D341Med (cell line): ENCODE measurements at places on chromosomes 12 and 14.

DNA sequence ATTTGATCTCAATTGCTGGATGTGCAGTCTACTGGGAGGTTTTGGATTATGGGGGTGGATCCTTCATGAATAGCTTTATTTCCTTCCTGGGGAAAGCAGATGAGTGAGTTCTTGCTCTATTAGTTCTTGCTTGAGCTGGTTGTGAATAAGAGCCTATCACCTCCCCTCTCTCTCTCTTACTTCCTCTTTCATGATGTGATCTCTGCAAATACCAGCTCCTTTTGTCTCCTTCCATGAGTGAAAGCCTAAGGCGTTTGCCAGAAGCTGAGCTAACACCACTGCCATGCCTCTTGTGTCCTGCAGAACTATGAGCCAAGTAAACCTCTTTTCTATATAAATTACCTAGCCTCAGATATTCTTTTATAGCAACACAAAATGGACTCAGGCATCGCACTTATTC lies 302.7 kb downstream of the CCER1 start:
- no peak for DNase-seq

DNA sequence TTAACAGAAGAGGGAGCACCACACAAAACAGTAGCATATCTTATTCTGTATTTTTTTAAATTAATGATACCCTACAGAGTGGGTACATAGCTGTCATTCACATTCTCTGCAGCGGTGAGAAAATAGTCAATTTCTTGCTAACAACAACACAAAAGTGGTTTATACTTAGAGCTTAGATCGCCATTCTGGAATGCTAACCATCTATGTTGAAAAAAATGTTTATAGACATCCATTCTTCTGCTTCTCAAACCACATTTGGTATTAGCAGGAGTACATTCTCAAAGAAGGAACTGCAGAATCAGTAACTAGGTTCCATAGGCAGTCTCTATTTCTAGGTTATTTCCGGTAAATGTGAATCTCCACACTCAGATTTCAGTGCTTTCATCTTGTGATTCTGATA lies 185.9 kb downstream of the PPFIA2 start:
- no peak for DNase-seq

DNA sequence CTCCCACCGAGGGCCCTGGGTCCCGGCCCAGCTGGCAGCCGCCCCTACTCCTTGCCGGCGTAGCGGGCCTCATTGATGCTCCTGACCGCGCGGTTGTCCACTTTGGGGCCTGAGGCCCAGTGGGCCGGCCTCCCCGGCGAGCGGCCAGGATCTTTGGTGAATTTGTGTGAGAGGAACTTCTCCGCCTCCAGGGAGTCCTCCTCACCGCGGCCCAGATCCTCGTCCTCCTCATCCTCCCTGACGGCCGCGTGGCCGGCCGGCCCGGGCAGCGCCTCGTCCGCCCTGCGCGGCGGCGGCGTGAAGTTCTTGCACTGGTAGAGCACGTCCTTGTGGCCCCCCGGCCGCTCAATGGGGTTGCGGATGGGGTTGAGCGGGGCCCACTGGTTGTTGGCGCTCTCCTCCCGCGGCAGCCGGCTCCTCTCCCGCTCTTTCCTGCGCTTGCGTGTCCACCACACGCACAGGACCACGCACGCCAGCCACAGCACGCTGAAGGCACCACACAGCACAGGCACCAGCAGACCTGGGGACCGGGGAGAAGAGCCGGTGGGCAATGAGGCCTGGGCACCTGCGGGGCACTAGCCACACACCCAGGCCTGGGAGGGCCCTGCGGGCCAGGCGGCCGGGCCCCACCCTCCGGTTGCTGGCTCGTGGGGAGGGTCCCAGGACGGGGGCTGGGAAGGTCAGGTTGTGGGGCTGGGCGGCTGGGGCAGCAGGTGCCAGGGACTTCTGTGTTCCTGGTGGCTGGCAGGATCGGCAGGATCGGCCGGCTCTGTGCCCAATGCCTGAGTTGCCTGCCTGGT lies 25.7 kb downstream of the JAG2 start:
- no peak for DNase-seq

DNA sequence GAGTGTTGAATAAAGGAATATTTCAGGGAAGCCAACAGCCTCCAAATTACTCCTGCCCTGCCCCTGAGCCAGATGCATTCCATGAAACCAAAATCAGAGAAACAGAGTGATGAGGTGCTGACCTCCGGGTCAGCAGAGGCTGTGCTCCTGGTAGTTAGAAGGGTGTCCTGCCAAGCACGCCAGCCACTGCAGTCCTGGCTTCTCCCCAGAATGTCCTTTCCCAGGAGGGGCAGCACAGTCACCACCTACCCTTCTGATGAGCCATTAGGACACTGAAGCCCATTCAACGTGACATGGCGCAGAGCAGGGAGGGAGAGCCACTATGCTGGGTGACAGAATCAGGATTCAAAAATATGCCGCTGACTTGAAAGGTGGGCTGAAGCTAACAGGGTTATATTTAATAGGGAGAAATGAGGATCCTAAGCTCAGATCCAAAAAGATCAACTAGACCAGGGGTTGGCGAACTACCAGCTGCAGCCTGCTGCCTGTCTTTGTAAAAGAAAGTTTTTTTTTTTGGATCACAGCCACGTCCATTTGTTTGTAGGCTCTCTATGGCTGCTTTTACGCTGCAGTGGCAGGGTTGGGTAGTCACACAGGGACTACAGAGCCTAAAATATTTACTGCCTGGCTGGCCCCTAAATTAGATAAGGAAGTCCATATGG lies 34.5 kb upstream of the PLEK2 start:
- DNase-seq = no peak

- DNase-seq = no peak
Observed at GRCh38 chr12:43090981-43091380, 461.0 kb downstream of the ADAMTS20 start.

- DNase-seq = no peak
Observed at GRCh38 chr12:39620659-39621658, 1.4 kb upstream of the ABCD2 start.

- DNase-seq = no peak
Observed at GRCh38 chr12:1533205-1533601, 61.2 kb downstream of the FBXL14 start.

- DNase-seq = no peak
Observed at GRCh38 chr12:117491711-117492110, 130.3 kb upstream of the NOS1 start.

- DNase-seq = no peak
Observed at GRCh38 chr12:26212396-26212795, 17.0 kb downstream of the SSPN start.

GRCh38 chr12:122208073-122208820 lies 4.7 kb downstream of the B3GNT4 start:
- DNase-seq = peak; percentile 22

GRCh38 chr14:53430870-53431269 lies 277.7 kb upstream of the DDHD1 start:
- DNase-seq = no peak

- no peak for DNase-seq
Observed at GRCh38 chr14:63523735-63524426, 19.3 kb downstream of the PPP2R5E start.
